Upper lobe of right lung (tissue), 1 donor: ENCODE measurements at places on chromosomes 2 and 18. TPM values are rescaled to one million over a fixed set of nuclear protein-coding genes. Genes with fewer than 3 reads are reported as not detected.

GRCh38 chr18:32443033-32443705 is 27.5 kb downstream of the GAREM1 start:
- H3K27me3 ChIP-seq = no peaks in the 10 kb centered on the region
- H3K4me1 ChIP-seq = no peaks in the 10 kb centered on the region
- no peak overlapping the region for H3K4me3 ChIP-seq

DNA sequence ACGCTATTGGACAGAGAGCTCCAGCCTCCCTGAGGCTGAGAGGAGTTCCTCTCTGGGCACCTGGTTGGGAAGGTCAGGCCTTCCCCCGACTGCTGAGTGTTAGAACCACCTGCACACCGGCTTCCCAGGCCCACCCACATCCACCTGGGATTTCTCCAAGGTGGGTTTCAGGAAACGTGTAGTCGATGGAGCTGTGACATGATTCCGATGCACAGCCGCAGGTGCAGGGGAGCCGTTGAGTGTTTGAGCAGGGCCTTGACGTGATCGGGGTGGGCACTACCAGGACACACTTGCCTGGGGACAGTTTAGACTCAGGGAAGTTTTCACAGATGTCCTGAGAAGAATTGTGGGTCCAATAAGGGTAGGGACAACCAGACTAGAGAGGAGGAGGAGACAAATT is 21.8 kb upstream of the GIGYF2 start:
- no peaks in the 10 kb centered on the region for H3K27me3 ChIP-seq
- H3K4me1 ChIP-seq = no peaks in the 10 kb centered on the region
- H3K27ac ChIP-seq = no peak overlapping the region
- DNase-seq = peak; percentile 56
- H3K4me3 ChIP-seq = no peak overlapping the region
- H3K36me3 ChIP-seq = no peaks in the 10 kb centered on the region

DNA sequence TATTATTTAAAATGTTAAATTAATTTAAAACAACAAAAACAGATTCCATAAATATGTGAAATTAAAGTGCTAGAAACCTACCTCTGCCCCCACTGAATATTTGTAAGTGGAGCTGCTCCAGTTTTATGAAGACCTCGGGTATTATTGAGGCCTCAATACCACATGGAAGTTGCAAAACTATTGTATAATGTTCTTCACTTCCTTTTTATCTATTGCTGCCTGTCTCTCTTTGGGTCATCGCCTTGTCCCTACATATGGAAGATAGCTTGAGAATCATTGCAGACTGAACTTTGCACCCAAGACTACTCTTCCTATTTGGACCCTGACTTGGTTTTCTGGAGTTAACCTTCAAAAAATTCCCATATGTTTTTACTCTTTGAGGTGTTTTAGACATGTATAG is 212.1 kb upstream of the NETO1 start:
- H3K27me3 ChIP-seq = no peaks in the 10 kb centered on the region
- no peaks in the 10 kb centered on the region for H3K36me3 ChIP-seq
- H3K4me1 ChIP-seq = no peaks in the 10 kb centered on the region

The CYP26B1 gene
- 3.8 TPM for total RNA-seq
